Stimulated activated naive CD4-positive, alpha-beta T cell treated with Interleukin-2 at 50 U/mL for 16 hours (primary cell): ENCODE measurements at places on chromosomes 2 and 18.

GRCh38 chr2:45312275-45312674 lies 298.8 kb downstream of the SRBD1 start:
- no peak for DNase-seq

DNA sequence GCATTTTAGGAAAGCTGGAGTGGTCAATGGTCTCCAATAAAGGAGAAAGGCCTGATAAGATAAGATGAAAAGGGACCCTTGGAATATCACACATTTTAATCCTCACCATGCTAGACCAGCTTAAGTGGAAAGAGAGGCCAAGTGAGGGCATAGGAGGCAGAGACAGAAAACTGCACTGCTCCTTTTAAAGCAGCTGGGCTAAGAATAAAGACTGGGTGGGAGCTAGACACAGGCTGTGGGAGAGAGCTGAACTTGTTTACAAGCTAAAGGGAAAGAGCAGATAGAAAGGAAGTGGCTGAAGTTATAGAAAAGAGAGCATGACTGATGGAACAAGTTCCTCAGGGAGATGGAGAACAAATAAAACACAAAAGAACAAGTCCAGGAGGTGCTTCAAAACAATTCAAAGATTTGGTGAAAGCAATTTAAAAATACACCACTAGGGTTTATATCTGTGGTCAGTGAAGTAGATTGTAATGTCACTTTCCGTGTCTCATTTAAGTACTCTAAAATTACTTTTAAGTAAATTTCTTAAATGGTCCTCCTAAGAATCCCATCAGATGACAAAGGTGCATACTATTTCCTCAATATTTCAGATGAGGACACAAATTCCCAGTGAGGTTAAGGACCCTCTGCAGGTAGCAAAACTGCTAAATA lies 7.5 kb downstream of the COL5A2 start:
- no peak for DNase-seq

- DNase-seq = no peak
These were observed 280.4 kb downstream of the ALPK2 start for GRCh38 chr18:58348517-58348916.

DNA sequence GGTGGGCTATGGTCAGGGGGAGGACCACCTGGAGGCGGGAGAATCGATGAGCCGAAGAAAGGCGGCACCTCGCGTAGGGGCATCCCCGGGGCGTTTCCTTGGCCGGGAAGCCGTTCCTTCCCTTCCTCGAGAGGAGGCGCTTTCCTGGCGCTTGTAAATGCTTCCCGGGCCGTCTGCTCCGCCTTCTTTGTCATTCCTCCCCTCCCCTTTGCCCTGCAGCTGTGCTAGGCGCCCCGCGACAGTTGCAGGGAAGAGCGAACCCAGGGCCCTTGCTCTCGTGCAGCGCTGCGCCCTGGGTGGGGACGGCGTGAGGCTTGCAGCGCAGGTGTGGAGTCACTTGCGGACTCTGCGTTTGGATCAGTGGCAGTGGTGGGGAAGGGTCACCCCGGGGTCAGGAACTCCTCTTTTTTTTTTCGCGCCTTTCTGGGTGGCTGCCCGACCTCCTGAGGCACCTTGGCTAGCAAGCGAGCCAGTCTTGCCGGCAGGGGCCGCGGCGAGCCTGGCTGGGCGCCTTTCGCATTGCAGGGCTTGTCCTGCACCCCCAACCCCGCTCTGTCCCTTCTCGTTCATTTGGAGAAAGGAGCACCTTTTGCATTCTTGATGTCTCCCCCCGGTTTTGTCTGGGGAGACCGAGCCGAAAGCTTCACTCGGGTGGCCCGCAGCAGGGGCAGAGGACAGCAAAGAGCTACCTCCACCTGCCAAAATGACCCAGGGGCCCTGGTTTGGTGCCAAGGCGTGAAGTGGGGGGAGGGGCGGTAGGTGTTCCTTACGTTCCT lies 858 bp downstream of the KCNS3 start:
- no peak for DNase-seq

- no peak for DNase-seq
These were observed 55.4 kb downstream of the SH3RF3 start for GRCh38 chr2:109184368-109184767.

- DNase-seq = no peak
These were observed 32.7 kb upstream of the DNMT3A start for GRCh38 chr2:25374411-25374810.

DNA sequence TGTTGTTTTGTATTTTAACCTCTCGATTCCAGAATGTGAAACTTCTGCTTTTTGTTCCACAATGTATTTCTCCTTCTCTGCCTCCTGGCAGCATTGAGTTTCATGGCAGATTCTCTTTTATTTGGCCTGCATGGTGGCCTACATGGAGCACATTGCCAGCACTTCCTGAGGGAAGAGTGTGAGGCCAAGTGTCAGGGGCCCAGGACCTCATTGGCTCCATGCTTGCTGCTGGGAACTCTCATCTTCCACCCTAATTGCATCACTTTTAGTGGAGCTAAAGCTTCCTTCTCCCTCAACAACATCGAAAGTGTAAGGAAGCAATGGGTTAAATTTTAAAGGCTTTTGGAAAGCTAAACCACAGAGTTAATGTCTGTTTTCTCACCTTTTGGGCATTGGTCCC lies 9.5 kb downstream of the TRIB2 start:
- no peak for DNase-seq

DNA sequence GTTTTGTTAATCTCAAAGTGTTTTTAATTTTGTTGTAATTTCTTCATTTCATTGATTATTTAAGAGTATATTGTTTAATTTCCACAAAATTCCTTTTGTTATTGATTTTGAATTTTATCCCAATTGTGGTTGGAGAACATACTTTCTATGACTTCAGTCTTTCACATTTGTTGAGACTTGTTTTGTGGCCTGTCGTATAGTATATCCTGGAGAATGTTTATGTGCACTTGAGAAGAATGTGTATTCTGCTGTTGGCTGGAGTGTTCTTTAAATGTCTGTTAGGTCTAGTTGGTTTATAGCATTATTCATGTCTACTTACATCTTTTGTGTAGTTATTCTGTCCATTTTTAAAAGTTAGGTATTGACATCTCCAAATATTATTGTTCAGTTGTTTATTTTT lies 120.3 kb downstream of the TTC27 start:
- no peak for DNase-seq

DNA sequence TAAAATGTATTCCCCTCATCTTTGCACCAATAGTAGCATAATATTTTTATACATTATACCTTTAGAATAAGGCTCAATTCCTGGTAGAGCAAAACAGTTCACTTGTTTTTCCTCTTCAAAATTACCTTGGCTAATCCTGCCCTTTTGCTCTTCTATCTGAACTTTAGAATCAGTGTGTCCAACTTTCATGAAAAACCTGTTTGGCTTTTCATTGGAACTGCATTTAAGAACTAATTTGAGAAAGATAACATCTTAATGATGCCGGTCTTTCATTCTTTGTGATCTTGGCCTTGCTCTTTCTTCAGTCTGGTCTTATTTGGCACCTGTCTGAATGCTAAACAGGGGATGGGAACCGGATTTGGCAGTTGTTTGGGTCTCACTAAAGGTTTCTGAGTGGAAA lies 112.9 kb upstream of the CD302 start:
- DNase-seq = no peak

DNA sequence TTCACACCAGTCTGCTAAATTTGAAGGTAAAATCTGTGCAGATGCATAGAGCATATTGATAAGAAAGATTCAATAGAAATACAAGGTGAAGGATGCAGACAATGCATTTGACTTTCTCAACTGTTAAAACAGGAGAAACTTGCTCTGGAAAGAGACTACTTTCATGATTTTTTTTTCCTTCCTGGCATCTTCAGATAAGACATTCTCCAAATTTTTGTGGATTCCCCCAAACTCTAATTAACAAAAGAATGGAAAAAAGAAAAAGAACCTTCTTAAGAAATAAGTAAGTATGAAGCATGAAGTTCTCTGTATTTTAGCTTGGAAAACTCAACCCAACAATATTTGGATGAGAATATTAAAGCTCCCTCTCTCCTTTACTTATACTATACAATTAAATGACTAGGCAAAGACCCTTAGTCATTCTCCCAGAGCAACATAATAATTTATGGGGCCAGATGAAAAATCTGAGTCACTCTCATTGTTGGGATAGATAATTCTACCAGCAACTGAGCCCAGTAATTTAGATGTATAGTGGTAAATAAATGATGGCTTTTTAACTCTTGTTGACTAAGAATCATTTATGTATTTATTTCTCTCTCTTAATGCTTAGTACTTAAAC lies 298.7 kb upstream of the COL3A1 start:
- DNase-seq = no peak

DNA sequence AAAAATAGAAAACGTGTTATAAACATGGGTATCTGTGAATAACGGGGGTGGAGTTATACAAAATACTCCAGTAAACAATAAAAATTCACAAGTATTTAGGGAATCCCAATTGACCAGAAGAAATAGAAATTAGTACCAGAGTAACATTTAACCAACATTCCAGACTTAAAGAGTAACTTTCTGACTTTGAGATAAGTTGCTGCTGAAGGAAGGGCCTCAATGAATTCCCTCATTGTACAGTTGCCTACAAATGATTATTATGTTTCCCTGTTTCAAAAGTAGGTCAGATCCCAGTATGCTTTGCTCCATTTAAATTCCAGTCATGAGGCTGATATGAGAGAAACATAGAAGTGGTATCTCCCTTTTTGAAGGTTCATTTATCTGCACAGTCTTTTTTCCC lies 88.3 kb upstream of the KCNH7 start:
- DNase-seq = no peak

GRCh38 chr2:72003796-72004195 lies 143.9 kb downstream of the CYP26B1 start:
- DNase-seq = no peak

DNA sequence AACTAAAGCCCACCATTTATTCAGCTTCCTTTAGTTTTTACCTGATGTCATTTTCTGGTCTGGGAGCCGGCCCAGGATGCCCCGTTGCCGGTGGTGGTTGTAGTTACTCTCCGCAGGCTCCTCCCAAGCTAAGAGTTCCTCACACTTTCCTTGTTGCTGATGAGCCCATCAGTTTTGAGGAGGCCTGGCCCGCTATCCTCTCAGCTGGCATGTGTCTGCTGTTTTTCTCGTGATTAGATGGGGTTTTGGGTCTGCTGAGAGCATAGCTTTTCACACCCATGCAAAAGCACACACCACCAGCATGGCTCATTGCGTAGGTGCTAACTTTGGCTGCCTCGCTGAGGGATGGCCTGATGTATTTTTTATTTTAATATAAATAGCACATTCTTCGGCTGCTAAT lies 72.1 kb downstream of the PSMG2 start:
- no peak for DNase-seq

DNA sequence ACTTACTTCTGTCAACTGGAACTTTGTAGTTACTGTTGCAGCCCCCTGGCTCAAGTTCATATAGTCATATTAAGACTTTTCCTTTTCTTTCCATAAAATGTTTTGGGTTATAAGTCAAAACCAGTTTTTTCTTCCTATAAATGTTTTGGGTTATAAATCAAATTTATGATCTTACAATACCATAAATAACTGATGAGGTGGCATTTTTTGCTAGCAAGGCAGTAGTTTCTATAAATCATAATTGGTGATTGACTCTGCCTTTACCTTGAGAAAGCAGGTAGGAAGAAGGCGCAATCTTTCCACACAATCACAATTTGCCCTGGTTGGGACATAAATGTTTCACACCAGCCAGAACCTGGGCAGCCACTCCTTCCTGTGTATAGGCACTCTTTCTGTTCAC lies 5.1 kb upstream of the DYTN start:
- no peak for DNase-seq

- DNase-seq = no peak
These were observed 657.4 kb upstream of the ID2 start for GRCh38 chr2:8024506-8024905.

- DNase-seq = no peak
These were observed 27.0 kb downstream of the IRS1 start for GRCh38 chr2:226772389-226773179.

DNA sequence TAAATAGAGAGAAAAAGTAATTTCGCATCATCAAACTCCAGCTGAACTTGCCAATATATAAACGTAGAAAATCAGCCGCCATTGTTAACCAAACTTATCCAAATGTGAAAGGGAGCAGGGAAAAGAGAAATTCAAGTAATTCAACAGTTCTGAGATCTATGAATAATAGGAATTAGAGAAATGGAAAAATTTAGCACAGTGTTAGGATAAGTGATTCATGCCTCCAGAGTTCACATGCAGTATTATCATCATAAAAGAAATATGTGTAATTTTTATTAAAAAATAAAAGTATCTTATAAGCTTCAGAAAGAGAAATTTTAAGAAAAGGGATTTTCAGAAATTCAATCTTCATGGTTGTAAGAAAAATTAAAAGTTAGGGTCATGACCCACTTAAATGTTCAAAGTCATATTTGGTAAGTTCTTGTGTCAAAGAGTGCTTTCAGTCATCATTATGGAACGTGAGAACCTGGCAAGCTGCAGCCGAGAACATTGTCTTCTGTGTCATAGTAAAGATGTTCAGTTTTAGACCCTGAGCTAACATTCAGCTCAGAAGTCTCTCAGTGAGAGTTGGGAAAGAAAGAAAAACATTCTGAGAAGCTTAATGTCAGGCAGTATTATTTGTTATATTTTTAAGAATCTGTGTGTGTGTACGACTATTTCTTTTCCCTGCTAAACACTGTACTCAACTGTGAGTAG lies 414.3 kb upstream of the RGPD4 start:
- DNase-seq = no peak

DNA sequence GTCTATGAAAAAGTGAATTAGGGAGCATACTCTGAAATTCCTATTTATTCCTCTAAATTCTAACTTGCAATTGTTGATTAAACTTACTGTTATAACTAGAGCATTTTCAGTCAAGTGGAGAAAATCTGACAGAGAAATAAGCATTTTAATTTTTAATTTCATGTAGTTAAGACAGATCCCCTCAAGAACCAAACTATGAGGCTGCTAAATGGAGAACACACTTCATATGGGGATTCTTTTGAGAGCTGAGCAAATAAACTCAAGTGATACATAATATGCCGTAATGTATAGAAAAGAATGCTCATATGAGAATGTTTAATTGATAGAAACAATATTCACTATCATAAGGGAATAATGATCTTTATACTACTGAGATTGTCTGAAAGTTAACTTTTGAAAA lies 340.8 kb downstream of the ERBB4 start:
- DNase-seq = no peak

- DNase-seq = no peak
These were observed 50.3 kb upstream of the GREB1L start for GRCh38 chr18:21191596-21192307.
